ENCODE measurements at places on chromosomes 1 and 21. TPM values are rescaled to one million over a fixed set of nuclear protein-coding genes. Genes with fewer than 3 reads are reported as not detected.

The FMO3 gene
- total RNA-seq, result 19.3 TPM

DNA sequence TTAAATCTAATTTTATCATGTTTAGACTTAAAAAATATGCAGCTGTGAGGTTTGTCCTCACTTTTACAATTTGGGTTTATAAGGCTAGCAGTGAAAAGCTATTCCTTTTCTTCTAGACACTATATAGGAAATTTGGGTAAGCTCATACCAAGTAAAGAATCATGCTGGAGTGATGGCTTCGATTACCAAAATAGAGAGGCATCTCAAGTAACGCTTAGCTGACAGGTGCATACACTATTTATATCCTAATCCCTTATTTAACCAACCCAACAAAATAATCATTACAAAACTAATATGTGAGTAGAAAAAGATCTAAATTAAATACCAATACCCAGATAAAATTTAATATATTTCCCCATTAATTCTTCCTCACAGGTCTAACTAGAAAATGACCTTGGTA lies 193.2 kb downstream of the LHX8 start:
- H3K4me3 ChIP-seq, result no peak overlapping the region
- H3K4me1 ChIP-seq, result no peaks in the 10 kb centered on the region
- no peaks in the 10 kb centered on the region for H3K27me3 ChIP-seq
- no peak overlapping the region for H3K27ac ChIP-seq
- DNase-seq, result no peak
- H3K36me3 ChIP-seq, result no peaks in the 10 kb centered on the region

GRCh38 chr1:2601721-2602303 lies 15.2 kb downstream of the PRXL2B start:
- no peaks in the 10 kb centered on the region for H3K27me3 ChIP-seq
- no peaks in the 10 kb centered on the region for H3K4me1 ChIP-seq
- no peak for DNase-seq
- H3K4me3 ChIP-seq, result no peak overlapping the region
- H3K36me3 ChIP-seq, result no peaks in the 10 kb centered on the region

DNA sequence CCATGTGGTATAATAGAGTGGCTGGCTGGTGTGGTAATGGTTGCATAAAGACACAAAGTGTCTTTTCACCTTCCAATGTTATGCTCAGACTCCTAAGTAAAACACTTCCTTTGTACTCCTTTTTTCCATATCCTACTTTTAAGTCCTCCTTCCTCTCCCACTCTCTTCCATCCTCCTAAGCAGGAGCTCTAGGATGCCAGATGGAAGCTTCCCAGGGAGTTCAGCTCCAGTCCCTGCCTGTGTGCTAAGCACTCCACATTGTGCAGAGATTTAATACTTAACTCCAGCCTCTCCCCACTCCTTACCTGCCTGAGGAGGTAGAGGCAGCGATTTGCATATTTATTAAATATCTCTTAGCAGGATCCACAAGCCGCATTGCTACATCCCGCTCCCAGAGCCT lies 60.5 kb upstream of the IGSF21 start:
- no peaks in the 10 kb centered on the region for H3K4me1 ChIP-seq
- no peak for DNase-seq

The FCN3 gene
- total RNA-seq, result 6.0 TPM

GRCh38 chr1:209945377-209945776 lies 7.4 kb downstream of the SYT14 start:
- no peaks in the 10 kb centered on the region for H3K36me3 ChIP-seq
- H3K4me1 ChIP-seq, result no peaks in the 10 kb centered on the region
- no peaks in the 10 kb centered on the region for H3K27me3 ChIP-seq
- H3K4me3 ChIP-seq, result no peak overlapping the region
- no peak overlapping the region for H3K27ac ChIP-seq
- DNase-seq, result no peak

DNA sequence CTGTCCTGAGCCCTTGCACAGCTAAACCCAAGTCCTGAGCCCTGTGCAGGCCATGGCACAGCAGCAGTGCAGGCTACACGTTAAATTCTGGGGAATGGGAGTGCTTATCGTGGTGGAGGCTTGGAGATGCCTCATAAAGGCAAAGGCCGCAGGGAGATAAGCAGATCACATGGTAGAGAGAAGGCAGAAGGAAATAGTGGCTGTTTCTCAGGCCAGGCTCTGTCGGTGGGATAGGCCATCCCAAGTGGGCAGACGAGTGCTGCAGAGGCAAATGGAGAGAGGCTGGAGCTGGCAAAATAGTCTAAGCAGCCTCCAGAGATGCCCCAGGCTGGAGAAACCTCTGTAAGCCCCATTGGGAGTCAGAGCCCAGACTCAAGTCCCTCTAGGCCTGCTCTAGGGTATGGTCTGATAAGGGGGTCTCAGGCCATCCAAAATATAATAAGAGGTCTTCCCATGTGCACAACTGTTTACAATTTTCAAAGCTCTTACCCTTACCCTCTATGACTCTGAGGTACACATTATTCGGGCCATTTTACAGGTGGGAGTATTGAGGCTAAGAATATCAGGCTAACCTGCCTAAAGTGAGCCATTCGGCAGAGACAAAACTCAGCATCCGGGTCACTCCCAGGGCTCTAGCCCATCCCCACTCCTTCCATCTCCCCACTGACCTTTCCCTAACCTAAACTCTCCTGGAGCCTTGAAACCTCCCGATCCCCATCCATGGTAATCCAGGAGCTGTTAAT lies 79.6 kb downstream of the NKAIN1 start:
- H3K4me1 ChIP-seq, result no peaks in the 10 kb centered on the region
- H3K36me3 ChIP-seq, result no peaks in the 10 kb centered on the region
- H3K4me3 ChIP-seq, result no peak overlapping the region
- no peak overlapping the region for H3K27ac ChIP-seq
- no peak for DNase-seq

The GATAD2B gene
- 21.2 TPM for total RNA-seq

The DIO1 gene
- 0.59 TPM for total RNA-seq

- no peaks in the 10 kb centered on the region for H3K36me3 ChIP-seq
- H3K27me3 ChIP-seq, result no peaks in the 10 kb centered on the region
- no peak for DNase-seq
- peak overlapping the region; percentile 58 for H3K27ac ChIP-seq
- no peaks in the 10 kb centered on the region for H3K4me1 ChIP-seq
- H3K4me3 ChIP-seq, result no peak overlapping the region
These were observed 68.6 kb downstream of the KAZN start for GRCh38 chr1:14666962-14667650.

DNA sequence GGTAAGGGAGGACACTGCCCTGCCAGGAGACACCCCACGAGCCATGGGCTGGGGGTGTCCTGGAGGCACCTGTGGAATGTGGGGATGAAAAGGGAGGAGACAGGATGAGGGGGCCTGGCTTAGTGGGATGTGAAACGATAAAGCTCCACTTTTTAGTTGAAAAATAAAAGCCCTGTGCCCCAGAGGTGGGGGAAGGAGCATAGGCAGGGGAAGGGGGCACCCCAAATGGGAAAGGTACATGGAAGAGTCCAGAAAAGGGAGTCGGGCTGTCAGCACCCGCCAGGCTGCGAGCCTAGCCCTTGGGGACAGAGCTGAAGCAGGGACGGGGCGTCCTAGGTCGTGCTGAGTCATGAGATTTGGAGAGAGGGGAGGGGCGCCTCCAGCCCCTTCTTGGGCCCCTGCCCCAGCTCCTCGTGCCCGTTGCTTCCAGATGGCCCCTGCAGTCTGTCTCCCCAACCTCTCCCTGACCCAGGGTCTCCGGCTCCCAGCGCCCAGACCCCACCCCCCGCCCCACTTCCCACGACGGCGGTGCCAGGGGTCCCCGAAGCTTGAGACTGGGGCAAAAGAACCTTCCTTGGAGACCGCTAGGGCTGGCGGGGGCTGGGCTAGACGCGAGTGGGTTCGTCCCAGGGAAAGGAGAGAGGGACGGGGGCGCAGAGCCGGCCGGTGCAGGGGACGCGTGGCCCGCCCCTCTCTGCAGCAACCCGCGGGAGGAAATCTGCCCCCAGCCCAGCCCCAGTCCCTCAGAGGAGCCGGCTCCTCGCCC lies 795 bp downstream of the SYT2 start:
- H3K27me3 ChIP-seq, result peaks cover 15% of the 10 kb centered on the region
- peaks cover 8% of the 10 kb centered on the region for H3K4me1 ChIP-seq
- H3K4me3 ChIP-seq, result peak overlapping the region; percentile 66
- H3K36me3 ChIP-seq, result no peaks in the 10 kb centered on the region

The THEM5 gene
- not detected for total RNA-seq

The SH2D1B gene
- total RNA-seq, result not detected

The AADACL3 gene
- total RNA-seq, result under 0.01 TPM

The CRNN gene
- not detected for total RNA-seq

- no peaks in the 10 kb centered on the region for H3K36me3 ChIP-seq
- no peak overlapping the region for H3K27ac ChIP-seq
- H3K27me3 ChIP-seq, result no peaks in the 10 kb centered on the region
These were observed 41.2 kb upstream of the CFAP298 start for GRCh38 chr21:32653326-32653901.

- no peak overlapping the region for H3K27ac ChIP-seq
- H3K4me3 ChIP-seq, result no peak overlapping the region
- H3K4me1 ChIP-seq, result no peaks in the 10 kb centered on the region
- H3K27me3 ChIP-seq, result no peaks in the 10 kb centered on the region
- no peak for DNase-seq
These were observed 81.2 kb downstream of the TEX35 start for GRCh38 chr1:178594133-178594532.

DNA sequence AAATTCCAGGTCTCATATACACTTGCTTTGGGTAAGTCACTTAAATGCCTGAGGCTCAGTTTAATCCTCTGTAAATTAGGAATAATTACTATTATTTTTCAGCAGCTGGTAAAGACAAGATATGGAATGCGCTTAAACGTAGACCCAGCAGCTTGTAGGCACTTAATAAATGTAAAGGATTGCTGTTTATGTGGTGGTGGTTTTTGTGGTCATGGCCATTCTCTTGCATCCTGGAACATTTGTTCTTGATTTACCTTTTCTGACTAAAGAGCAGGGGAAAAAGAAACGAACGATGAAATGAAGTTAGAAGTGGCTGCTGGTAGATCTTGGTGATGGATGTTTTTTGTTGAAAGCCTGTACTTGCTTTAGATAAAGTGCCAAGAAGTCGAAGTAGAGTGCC lies 195.0 kb upstream of the FOXD3 start:
- no peak overlapping the region for H3K27ac ChIP-seq
- no peaks in the 10 kb centered on the region for H3K4me1 ChIP-seq
- H3K27me3 ChIP-seq, result no peaks in the 10 kb centered on the region
- H3K36me3 ChIP-seq, result no peaks in the 10 kb centered on the region

The AQP10 gene
- 0.44 TPM for total RNA-seq

The OR2M3 gene
- under 0.01 TPM for total RNA-seq

DNA sequence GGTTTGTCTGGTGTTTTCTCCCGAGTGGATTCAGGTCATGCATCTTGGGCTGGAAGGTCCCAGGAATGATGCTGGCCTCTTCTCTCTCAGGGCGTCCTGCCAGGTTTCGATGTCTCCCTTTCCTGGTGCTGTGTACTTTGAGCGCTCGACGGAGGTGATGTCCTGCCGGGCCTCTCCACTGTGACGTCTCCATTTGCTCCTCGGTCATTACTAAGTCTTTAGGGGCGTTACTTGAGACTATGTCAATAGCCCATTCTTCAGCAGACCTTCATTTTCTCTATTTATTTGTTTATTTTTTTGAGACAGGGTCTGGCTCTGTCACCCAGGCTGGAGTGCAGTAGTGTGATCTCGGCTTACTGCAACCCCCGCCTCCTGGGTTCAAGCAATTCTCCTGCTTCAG lies 37.2 kb upstream of the TNFRSF1B start:
- no peaks in the 10 kb centered on the region for H3K36me3 ChIP-seq
- no peak overlapping the region for H3K27ac ChIP-seq
- DNase-seq, result no peak
- H3K27me3 ChIP-seq, result no peaks in the 10 kb centered on the region
- no peaks in the 10 kb centered on the region for H3K4me1 ChIP-seq

DNA sequence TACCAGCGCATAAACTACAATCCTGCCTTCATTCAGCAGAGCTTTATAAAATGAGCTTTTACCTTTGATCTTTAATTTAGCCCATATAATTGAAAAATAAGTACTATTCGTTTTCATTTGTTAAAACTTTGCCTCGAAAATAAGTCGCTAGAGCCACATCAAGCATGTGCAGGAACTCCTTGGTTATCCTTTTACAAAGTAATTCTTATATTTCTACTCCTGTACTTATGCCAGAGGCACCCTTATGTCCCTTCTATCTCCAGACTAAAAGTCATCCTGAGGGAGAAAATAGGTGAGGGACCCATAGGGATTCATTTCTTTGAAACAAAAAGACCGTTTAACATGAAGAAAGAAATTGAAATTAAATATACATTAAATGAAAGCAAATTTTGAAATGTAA lies 278.2 kb upstream of the C1orf105 start:
- peak overlapping the region; percentile 81 for H3K27ac ChIP-seq
- H3K27me3 ChIP-seq, result no peaks in the 10 kb centered on the region
- no peaks in the 10 kb centered on the region for H3K4me1 ChIP-seq
- peak overlapping the region; percentile 49 for H3K4me3 ChIP-seq
